Cortex of kidney (tissue), 1 donor: ENCODE measurements at places on chromosomes 2 and 18.

GRCh38 chr2:233362742-233363141, 8.4 kb downstream of the DGKD start:
- no peak for DNase-seq

GRCh38 chr2:38165698-38166097, 89.7 kb upstream of the CYP1B1 start:
- no peak for DNase-seq

- no peak for DNase-seq
Measured at GRCh38 chr2:216415541-216415940, 3.3 kb downstream of the SMARCAL1 start.

DNA sequence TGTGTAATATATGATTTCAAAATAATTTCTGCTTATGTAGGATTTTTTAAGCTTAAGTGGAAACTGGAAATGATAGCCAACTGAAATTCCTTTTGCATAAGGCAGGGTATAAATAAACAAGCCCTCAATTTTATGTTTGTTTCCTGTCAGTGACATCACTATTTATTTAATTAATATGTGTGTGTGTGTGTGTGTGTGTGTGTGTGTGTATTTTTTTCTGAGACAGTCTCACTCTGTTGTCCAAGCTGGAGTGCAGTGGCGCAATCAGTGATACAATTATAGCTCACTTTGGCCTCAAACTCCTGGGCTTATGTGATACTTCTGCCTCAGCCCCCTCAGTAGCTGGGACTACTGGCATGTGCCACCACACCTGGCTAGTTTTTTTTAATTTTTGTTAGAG, 29.3 kb upstream of the CYP20A1 start:
- no peak for DNase-seq

- DNase-seq, result no peak
Measured at GRCh38 chr2:25041307-25041927, 459 bp upstream of the EFR3B start.

GRCh38 chr2:10135296-10136089, 13.0 kb downstream of the RRM2 start:
- no peak for DNase-seq

DNA sequence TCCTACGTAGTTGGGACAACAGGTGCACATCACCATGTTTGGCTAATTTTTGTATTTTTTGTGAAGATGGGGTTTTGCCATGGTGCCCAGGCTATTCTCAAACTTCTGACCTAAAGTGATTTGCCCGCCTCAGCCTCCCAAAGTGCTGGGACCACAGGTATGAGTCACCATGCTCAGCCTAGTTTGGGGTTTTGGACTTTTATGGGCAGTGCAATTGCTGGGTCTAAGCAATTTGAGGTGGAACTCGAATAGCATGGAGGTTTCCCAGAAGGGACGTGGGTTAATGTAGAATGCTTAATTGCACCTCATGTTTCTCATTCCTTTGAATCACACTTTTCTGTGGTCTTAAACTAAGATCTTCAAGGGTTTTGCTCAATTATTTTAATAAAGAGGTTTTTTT, 102.3 kb upstream of the EPHA4 start:
- DNase-seq, result no peak

DNA sequence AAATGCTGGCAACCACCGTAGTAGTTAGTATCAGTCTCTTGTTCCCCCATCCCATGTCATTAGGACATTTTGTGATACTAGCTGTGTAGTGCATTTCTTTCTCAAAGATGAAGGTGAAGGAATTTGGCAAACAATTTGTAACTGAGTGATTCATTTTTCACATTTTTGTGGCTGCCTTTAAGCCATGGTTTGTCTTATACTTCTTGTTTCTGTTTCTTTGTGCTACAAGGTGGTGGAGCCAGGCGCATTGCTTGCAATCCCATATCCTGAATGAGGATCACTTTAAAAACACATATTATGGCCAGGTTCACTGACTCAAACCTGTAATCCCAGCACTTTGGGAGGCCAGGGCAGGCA, 40.6 kb downstream of the GPD2 start:
- DNase-seq, result no peak

DNA sequence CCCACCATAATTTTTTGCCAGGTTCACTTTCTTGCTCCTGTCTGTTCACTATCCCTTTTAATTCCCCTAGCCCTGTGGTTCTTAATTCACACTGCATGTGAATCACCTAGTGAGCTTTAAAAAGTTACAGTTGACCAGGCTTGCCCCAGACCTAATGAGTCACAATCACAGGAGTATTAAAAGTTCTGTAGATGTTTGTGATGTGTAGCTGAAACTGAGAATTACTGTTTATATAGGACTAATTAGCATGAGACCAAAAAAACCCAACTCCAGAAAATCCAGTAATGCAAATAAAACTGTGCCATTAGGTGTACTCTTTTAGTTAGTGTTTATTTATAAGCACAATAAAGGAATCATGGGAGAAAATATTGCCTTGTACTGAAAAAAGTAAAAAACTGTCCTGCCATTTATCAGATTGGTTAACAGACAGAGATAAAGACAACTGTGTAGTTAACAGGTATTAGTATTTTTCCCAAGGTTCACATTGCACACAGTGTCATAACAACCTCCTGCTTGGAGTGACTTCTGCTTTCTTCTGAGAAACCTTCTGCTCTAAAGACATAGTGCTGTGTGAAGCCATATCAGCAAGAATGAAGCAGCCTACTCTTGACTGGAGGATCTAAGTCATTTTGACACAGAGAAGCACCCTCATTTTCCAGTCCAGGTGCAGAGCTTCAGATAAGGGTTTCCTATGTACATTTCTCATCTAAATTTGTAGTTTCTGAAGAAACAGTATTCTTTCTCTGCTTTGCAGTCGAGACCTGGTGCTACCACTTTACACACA, 39.0 kb downstream of the VAPA start:
- DNase-seq, result no peak

DNA sequence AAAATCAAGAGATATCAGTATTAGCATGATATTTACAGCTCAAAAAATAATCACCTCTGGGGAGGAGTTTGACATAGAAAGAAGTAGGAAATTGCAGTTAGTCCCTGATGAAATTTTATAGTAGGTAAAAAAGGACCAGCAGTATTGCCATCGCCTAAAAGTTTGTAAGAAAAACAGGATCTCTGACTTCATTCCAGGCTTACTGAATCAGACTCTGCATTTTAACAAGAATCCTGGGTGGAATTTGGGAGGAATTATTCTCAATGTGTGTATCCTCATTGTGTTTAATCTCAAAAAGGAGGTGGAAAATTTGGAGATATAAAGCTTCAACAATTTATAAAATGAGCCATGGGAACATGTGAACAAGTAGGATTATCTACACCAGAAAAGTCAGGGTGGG, 31.2 kb upstream of the STAT1 start:
- DNase-seq, result no peak

DNA sequence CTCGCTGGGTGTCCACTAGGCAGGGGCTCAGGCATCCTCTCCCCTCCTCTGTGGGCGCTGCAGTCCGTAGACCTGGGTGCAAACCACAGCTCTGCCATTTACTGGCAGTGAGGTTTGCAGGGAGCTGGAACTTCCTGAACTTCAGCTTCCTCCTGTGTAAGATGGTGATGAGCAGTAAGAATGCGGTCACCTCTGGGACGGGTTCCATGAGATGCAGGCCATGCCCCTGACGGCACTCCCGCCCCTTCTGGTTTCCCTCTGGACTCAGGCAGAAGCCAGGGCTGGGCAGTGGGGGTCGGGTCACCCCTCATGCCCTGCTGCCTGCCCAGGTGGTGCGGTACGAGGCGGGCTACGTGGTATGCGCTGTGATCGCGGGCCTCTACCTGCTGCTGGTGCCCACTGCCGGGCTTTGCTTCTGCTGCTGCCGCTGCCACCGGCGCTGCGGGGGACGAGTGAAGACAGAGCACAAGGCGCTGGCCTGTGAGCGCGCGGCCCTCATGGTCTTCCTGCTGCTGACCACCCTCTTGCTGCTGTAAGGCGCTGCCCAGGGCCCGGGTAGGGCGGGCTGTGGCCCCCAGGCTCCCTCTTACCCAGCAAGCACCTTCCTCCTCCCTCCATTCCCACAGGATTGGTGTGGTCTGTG, 1.5 kb downstream of the PROM2 start:
- DNase-seq, result no peak

GRCh38 chr2:43877782-43878464, 39.2 kb downstream of the ABCG8 start:
- DNase-seq, result no peak

- no peak for DNase-seq
Measured at GRCh38 chr2:144990661-144991060, 470.7 kb upstream of the ZEB2 start.

DNA sequence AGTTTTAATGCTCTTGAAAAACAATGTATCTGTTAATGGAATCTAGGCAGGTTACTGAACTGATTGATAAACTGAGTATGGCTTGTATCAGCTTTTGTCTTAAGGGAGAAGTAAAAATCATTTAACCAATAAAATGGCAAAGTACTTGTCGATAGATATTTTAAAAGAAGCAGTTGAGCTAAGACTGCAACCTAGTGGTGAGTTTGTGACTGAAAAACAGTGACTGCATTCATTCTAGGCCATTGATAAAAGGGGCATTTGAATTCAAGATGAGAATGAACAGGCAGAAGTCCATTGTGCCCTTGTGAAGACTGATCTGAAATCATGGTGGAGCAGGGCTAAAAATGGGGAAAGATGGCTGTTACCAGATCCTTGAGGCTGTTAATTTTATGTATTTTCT, 59.4 kb upstream of the MSTN start:
- DNase-seq, result no peak

GRCh38 chr2:64999754-65000153, 10.6 kb downstream of the SLC1A4 start:
- no peak for DNase-seq

GRCh38 chr2:235595422-235596010, 101.7 kb downstream of the AGAP1 start:
- DNase-seq, result no peak

DNA sequence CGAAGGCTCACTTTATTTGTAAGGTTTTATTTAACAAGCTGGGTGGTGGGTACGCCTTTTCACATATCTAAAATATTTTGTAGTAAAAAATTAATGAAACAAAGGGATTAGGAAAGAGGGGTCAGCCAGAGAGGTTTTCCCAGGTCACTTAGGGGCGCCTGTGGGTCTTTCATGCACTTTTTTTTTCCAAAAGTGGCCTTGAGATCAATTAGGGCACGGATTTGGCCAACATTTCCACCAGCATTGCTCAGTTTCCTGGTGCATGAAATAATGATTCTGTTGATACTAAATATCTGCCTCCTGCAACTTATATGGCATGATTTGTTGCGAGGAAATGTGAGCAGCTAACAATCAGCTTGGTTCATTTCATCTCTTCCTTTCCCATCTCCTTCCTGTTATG, 67.6 kb upstream of the ZCCHC2 start:
- no peak for DNase-seq

GRCh38 chr2:181104512-181105115, 124.2 kb downstream of the UBE2E3 start:
- DNase-seq, result no peak

GRCh38 chr18:9609190-9609589, 5.2 kb downstream of the PPP4R1 start:
- DNase-seq, result no peak

GRCh38 chr2:53782676-53783075, 4.1 kb downstream of the ASB3 start:
- no peak for DNase-seq

- no peak for DNase-seq
Measured at GRCh38 chr2:83654091-83654611, 804.9 kb downstream of the SUCLG1 start.

DNA sequence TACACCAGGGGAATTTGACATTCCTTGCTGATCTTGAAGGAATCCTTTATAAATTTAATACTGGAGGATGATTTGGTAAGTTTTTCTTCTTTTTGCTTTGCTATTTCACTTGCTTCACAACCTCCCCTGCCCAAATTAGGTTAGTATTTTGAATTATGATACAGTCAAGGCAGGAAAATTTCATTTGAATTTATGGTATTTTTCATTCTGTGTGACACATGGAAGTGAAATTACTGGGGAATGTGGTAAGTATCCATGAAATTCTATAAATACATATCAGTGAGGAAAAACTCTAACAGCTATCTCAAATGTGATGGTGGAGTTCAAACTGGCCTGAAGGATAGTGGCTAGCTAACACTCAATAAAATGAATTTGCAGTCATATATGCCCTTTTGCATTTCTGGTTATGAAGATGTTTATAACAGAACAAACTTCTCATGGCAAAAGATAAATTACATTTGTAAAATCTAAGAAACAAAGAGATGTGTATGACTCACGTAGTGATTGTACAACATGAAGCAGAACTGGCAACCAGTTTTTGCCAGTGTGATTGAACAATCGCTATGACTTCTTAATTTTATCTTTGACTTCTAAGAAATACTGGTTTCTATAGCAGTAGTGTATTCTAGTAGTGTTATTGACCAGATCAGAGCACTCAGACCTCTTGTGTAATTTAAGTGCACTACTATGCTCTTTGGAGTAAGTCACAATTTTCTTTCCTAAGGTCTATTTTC, 152.6 kb downstream of the IKZF2 start:
- DNase-seq, result no peak

DNA sequence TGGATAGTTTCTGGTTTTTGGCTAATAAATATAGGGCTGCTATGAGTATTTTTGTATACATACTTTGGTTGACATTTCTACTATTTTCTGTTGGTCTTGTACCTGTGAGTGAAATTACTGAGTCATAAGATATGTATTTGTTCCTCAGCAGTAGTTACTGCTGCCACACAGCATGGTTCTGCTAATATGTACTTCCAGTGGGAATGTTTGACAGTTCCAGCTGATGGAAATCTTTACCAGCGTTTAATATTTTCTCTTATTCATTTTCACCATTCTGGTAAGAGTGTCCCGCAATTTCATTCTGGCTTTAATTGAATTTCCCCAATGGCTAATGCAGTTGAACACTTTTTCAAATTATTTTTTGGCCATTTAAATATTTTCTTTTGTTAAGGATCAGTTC, 57.9 kb upstream of the IL1R1 start:
- DNase-seq, result no peak

GRCh38 chr18:57621246-57621604, 411 bp downstream of the NARS1 start:
- DNase-seq, result no peak

- DNase-seq, result no peak
Measured at GRCh38 chr2:45860136-45861121, 209.0 kb downstream of the PRKCE start.

DNA sequence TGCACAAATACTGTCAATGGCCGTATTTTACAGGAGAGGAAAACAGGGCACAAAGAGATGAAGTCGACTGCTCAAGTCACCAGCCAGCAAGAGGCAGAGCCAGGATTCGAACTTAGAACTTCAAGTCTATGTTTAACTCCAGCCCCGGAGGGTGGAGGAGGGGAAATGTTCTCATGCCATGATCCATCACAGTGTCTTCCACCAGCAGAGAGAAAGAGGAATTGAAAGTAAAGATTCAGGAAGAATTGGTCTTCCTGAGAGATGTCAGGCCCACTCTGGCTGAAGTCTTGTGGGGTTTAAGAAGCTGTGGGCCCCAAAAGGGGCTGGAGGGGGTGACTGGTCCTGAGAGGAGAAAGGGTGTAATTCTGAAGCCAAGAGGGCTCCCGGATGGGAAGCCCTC, 260.0 kb downstream of the TNS1 start:
- no peak for DNase-seq

DNA sequence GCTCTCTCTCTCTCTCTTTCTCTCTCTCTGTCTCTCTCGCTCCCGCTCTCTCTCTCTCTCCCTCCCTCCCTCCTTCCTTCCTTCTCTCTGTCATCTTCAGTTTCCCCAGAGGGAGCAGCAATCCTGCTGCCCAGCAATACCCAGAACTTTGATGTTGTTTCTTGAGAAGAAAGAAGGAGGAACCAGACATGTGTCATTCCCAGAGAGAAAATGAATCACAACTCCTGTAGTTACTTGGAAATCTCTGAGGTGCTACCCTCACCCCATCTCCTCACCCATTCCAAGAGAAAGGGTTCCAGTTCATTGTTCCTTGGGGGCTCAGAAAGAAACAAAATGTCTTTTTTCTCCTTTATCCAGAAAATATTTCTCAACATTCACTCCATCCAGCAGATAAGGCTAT, 449.1 kb downstream of the TNS1 start:
- DNase-seq, result no peak
